Endothelial cell (in vitro differentiated cells): ENCODE measurements at places on chromosomes 6 and 20.

DNA sequence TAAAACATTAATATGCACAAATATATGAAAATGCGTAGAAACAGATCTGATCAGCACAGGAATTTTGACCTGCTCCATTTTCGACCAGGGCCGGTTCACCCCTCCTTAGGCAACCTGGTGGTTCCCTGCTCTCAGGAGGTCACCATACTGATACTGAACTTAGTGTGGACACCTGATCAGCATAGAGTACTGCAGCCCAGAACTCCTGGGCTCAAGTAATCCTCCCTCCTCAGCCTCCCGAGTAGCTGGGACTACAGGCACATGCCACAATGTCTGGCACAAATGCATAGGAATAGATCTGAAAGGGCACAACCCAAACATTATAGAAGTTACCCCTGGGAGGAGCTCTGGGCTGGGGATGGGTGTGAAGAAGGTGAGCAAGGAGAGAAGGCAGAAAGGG, 24.7 kb upstream of the DDO start:
- H3K4me3 ChIP-seq: no peak overlapping the region
- no peak for DNase-seq
- no peaks in the 10 kb centered on the region for H3K4me1 ChIP-seq

GRCh38 chr6:111748231-111748647, 125.0 kb downstream of the FYN start:
- peak overlapping the region; percentile 12 for H3K4me3 ChIP-seq
- H3K27ac ChIP-seq: peak overlapping the region; percentile 74
- peaks cover 38% of the 10 kb centered on the region for H3K36me3 ChIP-seq
- peaks cover 2% of the 10 kb centered on the region for H3K27me3 ChIP-seq
- no peak for DNase-seq

DNA sequence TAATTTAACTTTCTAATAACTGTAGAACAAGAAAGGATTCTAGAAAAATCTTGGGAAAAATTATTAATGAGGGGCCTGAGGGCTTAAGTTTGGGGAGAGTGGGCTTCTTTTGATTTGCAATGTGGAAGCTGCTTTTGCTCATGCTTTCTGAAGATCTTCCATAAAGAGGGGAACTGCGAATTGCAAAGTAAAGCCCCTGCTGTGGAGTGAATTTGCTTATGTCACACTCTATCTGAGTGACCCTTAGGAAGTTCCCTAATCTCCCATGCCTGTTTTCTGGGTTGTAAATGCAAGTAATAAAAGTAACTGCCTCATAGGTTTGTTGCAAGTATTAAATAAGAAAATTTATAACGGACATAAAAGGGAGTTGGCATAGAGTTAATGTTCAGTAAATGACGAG, 301.2 kb downstream of the PLCB1 start:
- DNase-seq: no peak
- no peaks in the 10 kb centered on the region for H3K36me3 ChIP-seq
- no peak overlapping the region for H3K27ac ChIP-seq
- peaks cover 5% of the 10 kb centered on the region for H3K4me1 ChIP-seq
- H3K27me3 ChIP-seq: no peaks in the 10 kb centered on the region

DNA sequence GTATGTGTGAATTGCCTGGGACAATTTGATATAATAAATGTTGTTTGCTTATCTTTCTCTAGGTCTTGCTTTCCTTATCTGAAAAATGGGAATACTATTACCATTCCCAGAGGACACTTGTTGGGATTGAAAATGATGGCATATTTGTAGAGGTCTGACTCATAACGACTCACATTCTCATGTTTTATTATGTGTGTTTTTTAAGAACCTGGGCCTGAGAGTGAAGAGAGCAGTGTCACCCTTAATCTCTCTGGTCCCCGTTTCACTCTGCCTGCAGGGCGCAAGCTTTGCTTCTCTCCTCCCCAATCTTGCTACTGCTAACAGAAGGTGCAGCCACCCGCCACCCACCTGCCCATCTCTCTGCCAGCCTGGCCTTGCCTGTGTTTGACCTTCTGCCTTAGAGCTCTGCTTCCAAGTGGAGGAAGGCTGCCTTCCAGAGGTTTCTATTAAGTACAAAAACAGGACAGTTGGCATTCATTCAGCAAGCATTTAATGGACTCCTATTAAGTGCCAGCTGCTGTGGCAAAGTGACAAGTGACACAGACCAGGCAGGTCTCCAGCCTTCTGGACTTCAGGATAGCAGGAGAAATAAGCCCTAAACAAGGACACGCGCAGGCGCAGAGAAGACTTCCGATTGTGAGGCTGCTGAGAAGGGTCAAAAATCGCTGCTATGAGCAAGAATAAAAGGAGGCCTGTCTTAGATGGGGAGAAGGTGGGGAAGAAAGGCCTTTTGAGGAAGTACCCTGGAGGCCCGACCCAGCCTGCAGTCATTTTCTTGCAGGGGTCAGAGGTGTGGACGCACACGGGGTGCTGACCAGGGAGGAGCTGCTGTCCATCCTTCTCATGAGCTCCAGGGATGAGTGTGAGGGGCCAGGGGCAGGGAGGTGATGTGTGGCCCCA, 112.5 kb downstream of the JPH2 start:
- H3K4me3 ChIP-seq: no peak overlapping the region
- H3K4me1 ChIP-seq: peaks cover 13% of the 10 kb centered on the region
- H3K27me3 ChIP-seq: peaks cover 1% of the 10 kb centered on the region
- H3K27ac ChIP-seq: no peak overlapping the region
- H3K36me3 ChIP-seq: no peaks in the 10 kb centered on the region

- H3K4me3 ChIP-seq: no peak overlapping the region
- peaks cover 2% of the 10 kb centered on the region for H3K4me1 ChIP-seq
- peaks cover 2% of the 10 kb centered on the region for H3K27me3 ChIP-seq
- H3K36me3 ChIP-seq: no peaks in the 10 kb centered on the region
- H3K27ac ChIP-seq: no peak overlapping the region
- no peak for DNase-seq
Observed at GRCh38 chr6:21075986-21076385, 517.6 kb upstream of the SOX4 start.

- no peak overlapping the region for H3K27ac ChIP-seq
- no peak overlapping the region for H3K4me3 ChIP-seq
- peaks cover 17% of the 10 kb centered on the region for H3K27me3 ChIP-seq
- peaks cover 4% of the 10 kb centered on the region for H3K4me1 ChIP-seq
- DNase-seq: no peak
Observed at GRCh38 chr20:36318166-36318565, 12.0 kb downstream of the DLGAP4 start.

DNA sequence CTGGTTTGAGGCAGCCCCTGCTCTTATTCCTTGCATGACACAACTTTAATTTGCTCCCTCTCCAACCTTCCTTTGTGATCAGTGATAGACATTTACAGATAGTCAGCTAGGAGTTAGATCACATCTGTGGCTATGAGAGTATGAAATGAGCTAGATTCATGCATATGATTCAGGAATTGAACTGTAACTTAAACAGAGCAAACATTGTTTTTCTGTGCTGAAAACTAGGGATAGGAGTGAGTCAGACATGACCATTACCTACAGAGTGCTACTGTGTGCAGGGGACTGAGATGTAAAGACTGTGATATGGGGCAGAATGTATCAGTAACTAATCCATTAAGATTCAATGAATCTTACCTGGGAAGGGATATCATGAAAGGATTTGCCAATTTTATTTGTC, 279.4 kb upstream of the SPTLC3 start:
- no peak for DNase-seq
- no peak overlapping the region for H3K27ac ChIP-seq
- H3K27me3 ChIP-seq: peaks cover 6% of the 10 kb centered on the region
- H3K4me3 ChIP-seq: no peak overlapping the region
- no peaks in the 10 kb centered on the region for H3K36me3 ChIP-seq

- DNase-seq: no peak
- peaks cover 25% of the 10 kb centered on the region for H3K4me1 ChIP-seq
- peaks cover 17% of the 10 kb centered on the region for H3K27me3 ChIP-seq
- no peak overlapping the region for H3K27ac ChIP-seq
Observed at GRCh38 chr20:11894062-11894461, 23.6 kb upstream of the BTBD3 start.

GRCh38 chr6:22363166-22363713, 66.4 kb upstream of the PRL start:
- DNase-seq: no peak
- no peaks in the 10 kb centered on the region for H3K27me3 ChIP-seq
- no peak overlapping the region for H3K4me3 ChIP-seq
- H3K4me1 ChIP-seq: peaks cover 21% of the 10 kb centered on the region

DNA sequence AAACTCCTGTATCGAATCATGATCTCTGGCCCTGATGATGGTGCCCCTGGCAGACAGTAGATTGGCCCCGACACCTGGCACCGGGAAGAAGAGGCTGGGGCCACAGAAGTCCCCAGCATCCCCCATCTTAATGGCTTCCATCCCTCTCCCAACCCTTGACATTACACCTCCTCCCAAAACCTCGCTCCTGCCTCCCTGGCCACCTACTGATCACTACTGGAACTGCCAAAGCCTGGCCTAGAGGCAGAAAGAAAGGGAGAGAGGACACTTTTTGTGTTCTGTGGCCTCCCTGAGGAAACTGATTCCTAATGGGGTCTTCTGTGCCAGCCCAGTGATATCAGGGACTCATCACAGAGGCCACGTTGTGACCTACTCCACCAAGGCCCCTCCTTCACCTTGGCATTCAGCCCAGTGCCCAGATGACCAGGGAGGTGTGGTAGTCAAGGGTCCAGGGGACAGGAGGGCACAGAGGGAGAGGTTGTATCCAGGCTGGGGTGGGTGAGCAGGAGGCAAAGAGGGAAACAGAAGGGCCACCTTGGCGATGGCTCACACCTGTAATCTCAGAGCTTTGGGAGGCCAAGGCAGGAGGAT, 6.1 kb downstream of the C20orf173 start:
- peak; percentile 59 for DNase-seq
- H3K36me3 ChIP-seq: no peaks in the 10 kb centered on the region
- no peaks in the 10 kb centered on the region for H3K27me3 ChIP-seq
- H3K4me3 ChIP-seq: no peak overlapping the region
- H3K4me1 ChIP-seq: no peaks in the 10 kb centered on the region
- H3K27ac ChIP-seq: no peak overlapping the region

GRCh38 chr6:30020626-30021025, 40.4 kb upstream of the POLR1H start:
- no peak overlapping the region for H3K4me3 ChIP-seq
- no peaks in the 10 kb centered on the region for H3K27me3 ChIP-seq
- H3K4me1 ChIP-seq: no peaks in the 10 kb centered on the region
- no peak overlapping the region for H3K27ac ChIP-seq
- no peaks in the 10 kb centered on the region for H3K36me3 ChIP-seq

DNA sequence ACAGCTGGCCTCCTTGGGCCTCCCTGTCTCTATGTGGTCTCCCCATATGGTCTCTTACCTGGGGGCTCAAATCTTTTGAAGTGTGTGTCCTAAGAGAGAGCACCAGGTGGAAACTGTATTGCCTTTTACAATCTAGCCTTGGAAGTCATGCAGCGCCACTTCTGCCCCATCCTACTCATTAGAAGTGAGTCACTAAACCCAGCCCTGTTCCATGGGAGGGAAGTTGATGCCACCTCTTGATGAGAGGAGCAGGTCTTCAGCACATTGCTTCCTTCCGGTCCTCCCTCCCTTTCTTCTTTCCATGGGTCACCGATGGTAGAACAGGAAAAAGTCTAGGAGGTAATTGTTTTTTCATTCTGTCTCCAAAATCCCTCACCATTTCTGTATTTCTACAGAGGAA, 156.3 kb downstream of the FOXA2 start:
- no peak overlapping the region for H3K27ac ChIP-seq
- H3K4me3 ChIP-seq: no peak overlapping the region
- H3K27me3 ChIP-seq: peaks cover 2% of the 10 kb centered on the region
- no peak for DNase-seq
- H3K36me3 ChIP-seq: no peaks in the 10 kb centered on the region

- no peaks in the 10 kb centered on the region for H3K36me3 ChIP-seq
- no peak overlapping the region for H3K4me3 ChIP-seq
- no peak for DNase-seq
- peaks cover 12% of the 10 kb centered on the region for H3K4me1 ChIP-seq
Observed at GRCh38 chr6:38131527-38131965, 312.0 kb downstream of the ZFAND3 start.

GRCh38 chr6:160054271-160054670, 67.3 kb upstream of the SLC22A1 start:
- no peaks in the 10 kb centered on the region for H3K4me1 ChIP-seq
- peaks cover 69% of the 10 kb centered on the region for H3K36me3 ChIP-seq
- DNase-seq: no peak
- peaks cover 2% of the 10 kb centered on the region for H3K27me3 ChIP-seq
- peak overlapping the region; percentile 27 for H3K27ac ChIP-seq
- H3K4me3 ChIP-seq: no peak overlapping the region

DNA sequence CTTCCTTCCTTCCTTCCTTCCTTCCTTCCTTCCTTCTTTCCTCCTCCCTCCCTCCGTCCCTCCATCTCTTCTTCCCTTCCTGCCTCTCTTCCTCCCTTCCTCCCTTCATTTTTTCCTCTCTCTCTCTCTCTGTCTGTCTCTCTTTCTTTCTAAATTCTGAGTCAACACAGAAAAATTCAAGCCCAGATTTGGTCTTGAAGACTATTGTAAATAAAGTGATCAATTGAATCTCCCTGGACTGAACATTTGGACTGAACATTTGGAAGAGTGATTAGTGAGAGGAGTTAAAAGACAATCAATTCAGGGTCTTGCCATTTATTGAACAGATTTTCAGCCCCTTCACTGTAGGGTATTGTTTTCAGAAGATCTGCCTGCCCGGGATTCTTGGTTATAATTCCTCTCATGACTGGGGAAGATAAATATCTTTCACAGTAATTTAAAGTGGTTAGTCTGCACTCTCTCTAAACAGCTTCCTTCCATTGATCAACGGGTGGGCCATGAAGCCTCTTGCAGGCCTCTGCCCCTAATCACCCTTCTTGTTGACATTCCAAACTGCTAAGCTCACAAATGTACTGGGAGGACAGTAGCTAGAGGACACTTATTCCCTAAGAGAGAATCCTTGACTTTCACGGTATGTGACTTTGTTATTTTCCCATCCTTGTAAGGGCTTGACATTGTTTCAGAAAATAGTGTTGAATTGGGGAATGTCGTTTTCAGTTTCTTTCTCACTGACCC, 101.7 kb upstream of the BMP2 start:
- peaks cover 2% of the 10 kb centered on the region for H3K27me3 ChIP-seq
- no peaks in the 10 kb centered on the region for H3K36me3 ChIP-seq
- no peak overlapping the region for H3K4me3 ChIP-seq
- H3K4me1 ChIP-seq: peaks cover 4% of the 10 kb centered on the region
- no peak for DNase-seq
- no peak overlapping the region for H3K27ac ChIP-seq

DNA sequence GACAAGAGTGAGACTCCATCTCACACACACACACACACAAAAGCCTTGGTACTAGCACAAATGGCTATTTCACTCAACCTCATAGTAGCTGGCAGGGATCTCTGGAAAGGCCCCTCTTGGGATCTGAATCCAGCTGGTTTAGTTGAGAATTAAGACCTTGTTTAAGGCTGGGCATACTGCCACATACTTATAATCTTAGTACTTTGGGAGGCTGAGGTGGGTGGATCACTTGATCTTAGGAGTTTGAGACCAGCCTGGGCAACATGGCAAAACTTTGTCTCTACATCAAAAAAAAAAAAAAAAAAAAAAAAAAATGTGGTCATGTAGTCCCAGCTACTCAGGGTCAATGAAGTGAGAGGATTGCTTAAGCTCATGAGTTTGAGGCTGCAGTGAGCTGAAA, 628.3 kb downstream of the MMUT start:
- H3K27me3 ChIP-seq: no peaks in the 10 kb centered on the region
- no peaks in the 10 kb centered on the region for H3K36me3 ChIP-seq
- H3K4me1 ChIP-seq: peaks cover 3% of the 10 kb centered on the region
